ENCODE measurements at places on chromosomes 12 and 14.
A peak's percentile ranks its signal among the peaks of the same experiment; 100 is the strongest.

DNA sequence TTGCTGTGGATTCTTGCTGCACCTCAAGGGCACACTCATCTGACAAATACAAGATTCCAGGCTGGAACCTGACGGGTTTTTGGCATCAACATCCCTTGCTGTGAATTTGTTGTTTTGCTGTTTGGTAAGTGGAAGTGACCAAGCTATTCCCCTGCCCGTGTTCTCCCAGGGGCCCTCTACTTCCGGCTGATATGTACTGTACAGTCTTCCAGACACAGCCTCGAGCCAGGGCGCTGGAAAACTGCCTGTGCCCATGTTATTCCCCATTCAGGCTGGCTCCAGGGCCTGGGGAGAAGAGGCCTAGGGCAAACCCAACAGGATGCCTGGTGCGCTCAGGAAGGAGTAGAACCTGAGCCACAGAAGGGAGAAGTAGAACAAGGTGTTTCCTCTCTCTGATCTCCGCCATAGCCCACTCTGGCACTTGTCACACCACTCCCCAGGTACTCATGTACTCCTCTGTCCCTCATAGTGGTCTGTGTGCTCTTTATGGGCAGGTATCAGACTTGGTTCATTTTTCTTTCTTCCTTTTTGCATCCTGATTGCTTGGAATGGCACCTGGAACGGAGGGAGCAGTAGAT, 67.8 kb upstream of the LTA4H start:
- no peak for DNase-seq
- no peaks in the 10 kb centered on the region for H3K27me3 ChIP-seq

- peaks cover 48% of the 10 kb centered on the region for H3K36me3 ChIP-seq
- DNase-seq, result no peak
- H3K27me3 ChIP-seq, result no peaks in the 10 kb centered on the region
- peaks cover 49% of the 10 kb centered on the region for H3K4me1 ChIP-seq
- no peak overlapping the region for H3K4me3 ChIP-seq
Observed at GRCh38 chr14:103732868-103733620, 17.4 kb downstream of the ZFYVE21 start.

DNA sequence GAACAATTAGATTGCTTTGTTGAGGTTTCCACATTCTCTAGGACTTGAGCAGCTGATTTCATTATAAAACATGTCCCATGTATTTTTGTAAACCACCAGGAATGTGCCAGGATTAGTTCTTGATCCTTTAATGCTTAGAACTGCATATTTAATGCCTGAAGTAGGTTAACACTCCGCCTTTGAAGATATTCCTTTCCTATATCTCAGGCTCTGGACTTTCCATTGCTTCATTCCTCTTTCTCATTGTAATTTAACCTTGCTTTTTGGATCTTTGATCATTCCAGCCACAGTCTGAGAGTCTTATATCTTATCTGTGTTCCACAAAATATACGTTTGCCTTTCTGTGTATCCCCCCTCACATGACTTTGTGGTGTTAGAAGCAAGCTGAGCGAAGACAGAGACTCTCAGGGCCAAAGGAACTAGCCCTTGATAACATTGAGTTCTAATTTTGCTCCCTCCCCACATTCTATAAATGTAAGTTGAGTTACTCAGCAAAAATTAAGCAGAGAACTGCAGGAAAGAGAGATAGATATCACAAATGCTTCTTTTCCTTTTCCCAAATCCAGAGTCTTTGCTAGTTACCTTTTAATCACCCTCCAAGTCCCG, 2.4 kb upstream of the CLEC1B start:
- H3K27ac ChIP-seq, result no peak overlapping the region
- H3K4me1 ChIP-seq, result no peaks in the 10 kb centered on the region

DNA sequence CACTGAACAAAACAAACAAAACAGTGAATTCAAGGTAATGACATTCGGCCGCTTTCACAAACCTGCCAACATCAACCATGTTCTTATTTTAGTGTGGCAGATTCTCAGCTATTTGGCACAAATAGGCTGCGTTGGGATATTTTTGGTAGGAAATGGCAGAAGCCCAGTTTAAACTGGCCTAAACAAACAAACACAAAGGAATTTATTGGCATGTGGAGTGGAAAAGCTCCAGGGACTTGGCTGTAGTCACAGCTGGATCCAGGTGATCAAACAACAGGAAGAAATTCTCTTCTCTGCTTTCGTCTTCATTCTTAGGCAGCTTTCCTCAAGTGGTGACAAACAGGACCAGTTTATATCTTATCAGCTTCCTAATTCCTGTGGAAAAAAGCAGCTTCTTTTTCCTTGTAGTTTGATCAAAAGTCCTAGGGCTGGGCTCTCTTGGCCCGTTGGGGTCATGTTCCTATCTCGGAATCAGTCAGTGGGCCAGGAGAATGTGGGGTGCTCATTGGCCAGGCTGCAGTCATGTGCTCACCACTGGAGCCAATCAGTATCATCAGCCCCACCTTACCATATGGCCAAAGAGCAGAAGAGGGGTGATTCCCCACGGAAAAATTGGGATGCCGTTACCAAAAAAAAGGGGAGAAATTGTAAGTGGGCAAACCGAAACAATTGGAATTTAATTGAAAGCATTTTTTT, 22.6 kb downstream of the C12orf75 start:
- DNase-seq, result no peak
- H3K27ac ChIP-seq, result peak overlapping the region; percentile 81
- H3K4me1 ChIP-seq, result peaks cover 97% of the 10 kb centered on the region
- no peaks in the 10 kb centered on the region for H3K27me3 ChIP-seq

GRCh38 chr14:103294091-103294490, 39.9 kb upstream of the EIF5 start:
- H3K4me1 ChIP-seq, result no peaks in the 10 kb centered on the region
- no peaks in the 10 kb centered on the region for H3K27me3 ChIP-seq
- no peak overlapping the region for H3K4me3 ChIP-seq
- no peak overlapping the region for H3K27ac ChIP-seq

GRCh38 chr12:85657836-85658630, 178.2 kb downstream of the RASSF9 start:
- no peaks in the 10 kb centered on the region for H3K36me3 ChIP-seq
- no peaks in the 10 kb centered on the region for H3K4me1 ChIP-seq
- H3K27me3 ChIP-seq, result no peaks in the 10 kb centered on the region
- H3K27ac ChIP-seq, result no peak overlapping the region

DNA sequence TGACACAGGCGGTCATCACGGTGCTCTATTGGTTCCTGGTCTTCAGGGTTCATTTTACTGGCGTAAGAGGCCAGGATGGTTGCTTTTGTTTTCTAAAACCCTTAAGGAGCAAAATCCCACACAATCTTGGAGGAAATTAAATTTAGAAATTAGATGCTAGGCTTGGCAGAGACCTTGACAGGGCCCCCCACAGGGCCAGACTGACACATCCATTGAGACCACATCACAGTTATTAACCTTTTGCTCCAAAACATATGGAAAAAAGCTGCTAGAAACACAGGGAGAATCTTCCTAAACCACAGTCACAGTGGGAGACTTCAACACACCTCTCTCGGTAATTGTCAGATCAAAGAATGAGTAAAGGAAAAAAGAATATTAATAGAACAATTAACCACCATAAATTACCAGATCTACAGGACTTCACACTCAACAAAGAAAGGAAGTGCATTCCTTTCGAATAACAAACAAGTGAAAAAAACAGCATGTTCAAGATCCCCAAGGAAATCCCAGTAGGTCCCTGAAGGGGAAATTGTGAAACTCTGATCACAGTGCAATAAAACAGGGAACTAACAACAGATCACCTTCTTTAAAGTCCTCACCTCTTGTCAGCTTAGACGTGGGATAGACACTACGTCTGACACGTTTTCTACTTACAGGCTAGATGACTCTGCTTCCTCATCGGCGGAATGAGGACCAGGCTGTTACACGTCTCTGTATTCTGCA, 40.2 kb upstream of the TMEM179 start:
- H3K4me3 ChIP-seq, result no peak overlapping the region
- DNase-seq, result no peak
- H3K4me1 ChIP-seq, result no peaks in the 10 kb centered on the region
- H3K36me3 ChIP-seq, result no peaks in the 10 kb centered on the region
- H3K27ac ChIP-seq, result no peak overlapping the region

- peak overlapping the region; percentile 5 for H3K4me3 ChIP-seq
- peaks cover 21% of the 10 kb centered on the region for H3K4me1 ChIP-seq
- peak overlapping the region; percentile 83 for H3K27ac ChIP-seq
- DNase-seq, result peak; percentile 87
- no peaks in the 10 kb centered on the region for H3K27me3 ChIP-seq
Observed at GRCh38 chr14:92540472-92541048, 27.0 kb downstream of the RIN3 start.

GRCh38 chr12:46857486-46857885, 31.7 kb upstream of the SLC38A4 start:
- no peaks in the 10 kb centered on the region for H3K4me1 ChIP-seq
- no peak overlapping the region for H3K4me3 ChIP-seq
- no peak for DNase-seq
- H3K36me3 ChIP-seq, result no peaks in the 10 kb centered on the region
- H3K27ac ChIP-seq, result no peak overlapping the region

- H3K27ac ChIP-seq, result no peak overlapping the region
- no peaks in the 10 kb centered on the region for H3K27me3 ChIP-seq
- H3K4me1 ChIP-seq, result no peaks in the 10 kb centered on the region
- H3K36me3 ChIP-seq, result no peaks in the 10 kb centered on the region
Observed at GRCh38 chr12:3632256-3632655, 120.7 kb downstream of the CRACR2A start.

DNA sequence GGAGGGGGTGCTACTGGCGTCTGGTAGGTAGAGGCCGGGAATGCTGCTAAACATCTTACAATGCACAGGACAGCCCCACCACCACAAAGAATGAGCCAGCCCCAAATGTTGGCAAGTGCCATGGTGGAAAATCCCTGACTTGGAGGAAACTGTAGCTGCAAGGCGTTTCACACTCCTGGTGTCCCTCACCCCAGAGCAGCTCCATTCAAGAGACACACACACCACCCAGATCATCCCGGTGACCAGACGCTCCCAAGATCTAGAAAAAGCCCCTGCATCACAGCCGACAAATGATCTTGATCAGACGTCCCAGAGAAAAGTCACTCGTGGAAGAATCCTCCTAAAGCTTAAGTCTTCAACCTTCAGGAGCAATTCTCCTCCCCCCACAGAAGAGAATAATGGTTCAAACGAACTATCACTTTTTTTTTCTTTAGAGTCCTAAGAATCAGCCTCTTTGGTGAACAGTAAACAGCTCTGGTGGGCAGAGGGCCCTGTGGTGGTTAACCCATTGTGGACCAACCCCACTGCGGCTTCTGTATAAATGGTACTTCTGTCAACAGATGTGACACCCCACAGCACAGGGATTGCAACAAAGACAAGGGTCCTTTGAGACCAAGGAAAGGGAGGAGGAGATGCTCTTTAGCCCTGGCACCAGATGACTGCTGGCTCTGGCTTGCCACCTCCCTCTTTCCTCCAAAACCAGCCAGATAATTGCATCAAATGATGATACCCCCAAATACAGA, 2.7 kb downstream of the GLTP start:
- H3K27ac ChIP-seq, result no peak overlapping the region
- no peak for DNase-seq
- peaks cover 9% of the 10 kb centered on the region for H3K4me1 ChIP-seq
- no peaks in the 10 kb centered on the region for H3K36me3 ChIP-seq

GRCh38 chr14:68969278-68970033, 9.6 kb downstream of the ACTN1 start:
- no peak for DNase-seq
- peak overlapping the region; percentile 48 for H3K4me3 ChIP-seq
- H3K27me3 ChIP-seq, result no peaks in the 10 kb centered on the region
- H3K4me1 ChIP-seq, result peaks cover 100% of the 10 kb centered on the region
- peaks cover 24% of the 10 kb centered on the region for H3K36me3 ChIP-seq
- peak overlapping the region; percentile 100 for H3K27ac ChIP-seq

DNA sequence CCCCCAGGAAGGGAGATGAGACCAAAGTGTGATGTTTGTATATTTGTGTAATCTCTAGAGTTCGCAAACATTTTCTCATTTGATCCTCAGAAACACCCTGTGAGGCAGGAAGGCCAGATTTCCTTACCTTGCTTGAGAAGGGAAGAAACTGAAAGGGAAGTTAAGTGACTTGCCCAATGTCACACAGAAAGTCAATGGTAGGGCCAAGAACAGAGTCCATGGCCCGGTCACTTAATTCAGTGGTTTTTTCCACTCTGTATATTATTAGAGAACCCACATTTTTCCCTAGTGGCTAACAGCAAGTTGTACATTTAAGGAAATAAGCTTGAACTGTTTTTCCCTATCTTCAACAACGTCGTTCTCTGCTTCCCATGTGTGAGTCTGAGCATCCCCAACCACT, 25.6 kb upstream of the CHPT1 start:
- no peaks in the 10 kb centered on the region for H3K27me3 ChIP-seq
- no peaks in the 10 kb centered on the region for H3K36me3 ChIP-seq
- H3K4me3 ChIP-seq, result no peak overlapping the region
- H3K27ac ChIP-seq, result no peak overlapping the region
- DNase-seq, result no peak
- no peaks in the 10 kb centered on the region for H3K4me1 ChIP-seq

DNA sequence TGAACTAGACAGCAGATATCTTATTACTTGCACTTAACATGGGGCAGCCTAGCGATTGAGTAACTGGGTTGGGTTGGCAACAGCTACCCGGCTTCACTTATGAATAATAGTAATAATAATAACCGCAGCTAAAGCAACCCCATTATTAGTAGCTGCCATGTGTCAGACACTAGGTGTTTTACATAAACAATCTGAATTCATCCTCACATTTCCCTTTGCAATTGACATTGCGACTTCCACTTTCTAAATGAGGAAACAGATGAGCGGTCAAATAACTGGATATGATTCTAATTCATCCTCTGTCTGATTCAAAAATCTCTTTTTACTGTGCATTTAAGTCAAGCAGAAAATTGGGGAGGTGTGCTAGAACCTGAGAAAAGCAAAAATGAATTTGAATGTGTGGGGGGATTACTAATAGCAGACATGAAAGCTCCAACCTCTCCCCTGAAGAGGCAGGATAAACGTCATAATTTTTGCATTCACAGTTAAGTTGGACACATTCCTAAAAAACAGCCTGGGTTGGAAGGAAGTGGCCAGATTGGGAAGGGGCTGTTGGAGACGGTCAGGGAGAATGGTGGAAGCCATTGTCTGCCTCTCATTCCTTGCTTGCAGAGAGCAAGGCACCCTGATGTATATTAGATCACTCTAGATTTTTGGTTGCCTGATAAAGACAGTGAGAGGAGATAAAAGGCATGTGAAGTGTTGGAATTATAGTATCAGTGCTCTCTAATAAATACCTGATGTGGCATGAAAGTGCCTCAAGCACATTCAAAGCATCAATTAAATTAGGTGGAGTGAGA, 13.1 kb downstream of the EMP1 start:
- no peaks in the 10 kb centered on the region for H3K27me3 ChIP-seq
- no peak for DNase-seq
- H3K4me1 ChIP-seq, result peaks cover 13% of the 10 kb centered on the region
- no peak overlapping the region for H3K27ac ChIP-seq

All from thoracic aorta (tissue), 2 donors.